ENCODE measurements at places on chromosomes 6 and 20. TPM values are rescaled to one million over a fixed set of nuclear protein-coding genes. Genes with fewer than 3 reads are reported as not detected.

GRCh38 chr6:150894935-150895552 lies 29.5 kb downstream of the MTHFD1L start:
- peak; percentile 54 for DNase-seq
- H3K4me1 ChIP-seq = peaks cover 9% of the 10 kb centered on the region
- H3K27ac ChIP-seq = peak overlapping the region; percentile 15
- no peaks in the 10 kb centered on the region for H3K36me3 ChIP-seq
- H3K4me3 ChIP-seq = no peak overlapping the region
- no peaks in the 10 kb centered on the region for H3K27me3 ChIP-seq

SPTLC3 gene
- total RNA-seq = 2.8 TPM

- H3K4me1 ChIP-seq = no peaks in the 10 kb centered on the region
- H3K4me3 ChIP-seq = peak overlapping the region; percentile 72
- peak overlapping the region; percentile 98 for H3K27ac ChIP-seq
- no peak for DNase-seq
These were observed 74.6 kb downstream of the OR2B2 start for GRCh38 chr6:27837625-27838057.

- no peaks in the 10 kb centered on the region for H3K4me1 ChIP-seq
- H3K36me3 ChIP-seq = no peaks in the 10 kb centered on the region
- H3K4me3 ChIP-seq = no peak overlapping the region
These were observed 377.5 kb downstream of the CDKAL1 start for GRCh38 chr6:20911712-20912111.

- peak overlapping the region; percentile 90 for H3K4me3 ChIP-seq
- H3K36me3 ChIP-seq = no peaks in the 10 kb centered on the region
- DNase-seq = no peak
- H3K27ac ChIP-seq = peak overlapping the region; percentile 98
- no peaks in the 10 kb centered on the region for H3K27me3 ChIP-seq
These were observed 1.7 kb downstream of the ASXL1 start for GRCh38 chr20:32359633-32360332.

DNA sequence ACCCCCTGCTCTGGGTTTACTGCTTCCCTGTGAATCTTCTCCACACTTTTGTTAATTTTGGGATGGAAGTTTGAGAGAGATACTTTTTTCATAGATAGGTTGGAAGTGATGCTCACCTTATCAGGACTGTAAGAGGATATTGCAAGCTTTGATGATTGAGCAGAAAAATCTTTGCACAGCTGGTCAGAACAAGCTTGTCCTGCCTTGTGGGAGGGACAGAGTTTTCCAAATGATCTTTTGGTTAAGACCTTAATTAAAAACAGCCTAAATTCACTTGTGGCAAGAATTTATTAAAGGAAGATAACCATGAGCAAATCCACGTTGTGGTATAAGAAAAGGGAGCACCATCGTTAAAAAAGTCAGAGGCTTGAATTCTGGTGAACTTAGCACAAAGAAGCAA lies 32.2 kb downstream of the E2F3 start:
- H3K4me1 ChIP-seq = no peaks in the 10 kb centered on the region
- DNase-seq = no peak
- no peaks in the 10 kb centered on the region for H3K36me3 ChIP-seq
- no peak overlapping the region for H3K4me3 ChIP-seq
- no peak overlapping the region for H3K27ac ChIP-seq

DNA sequence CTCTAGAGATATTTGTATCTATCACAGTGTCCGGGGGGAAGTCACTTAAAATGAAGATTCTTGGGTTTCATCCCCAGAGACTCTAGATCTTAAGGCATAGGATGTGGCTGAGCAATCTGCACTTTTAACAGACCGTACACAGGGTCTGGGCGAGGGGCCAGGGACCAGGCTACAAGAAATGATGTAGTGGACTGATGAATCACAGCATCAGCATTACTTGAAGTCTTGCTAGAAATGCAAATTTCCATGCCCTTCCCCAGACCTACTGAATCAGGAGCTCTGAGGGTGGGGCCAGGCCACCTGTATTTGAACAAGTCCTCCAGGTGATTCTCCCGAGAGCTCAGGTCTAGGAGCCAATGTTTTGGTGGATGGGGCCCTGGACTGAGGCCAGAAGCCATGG lies 168.4 kb downstream of the DOK5 start:
- DNase-seq = no peak
- H3K27ac ChIP-seq = no peak overlapping the region
- no peaks in the 10 kb centered on the region for H3K27me3 ChIP-seq
- no peak overlapping the region for H3K4me3 ChIP-seq

NKX2-2 gene
- total RNA-seq = not detected

WFDC5 gene
- not detected for total RNA-seq

SLC17A5 gene
- total RNA-seq = 11.8 TPM

DNAAF9 gene
- 13.4 TPM for total RNA-seq

SIGLEC1 gene
- total RNA-seq = 3.9 TPM

GRCh38 chr6:92433911-92434310 lies 985.4 kb downstream of the EPHA7 start:
- no peak overlapping the region for H3K4me3 ChIP-seq
- no peaks in the 10 kb centered on the region for H3K36me3 ChIP-seq
- DNase-seq = no peak
- no peak overlapping the region for H3K27ac ChIP-seq
- no peaks in the 10 kb centered on the region for H3K4me1 ChIP-seq
- no peaks in the 10 kb centered on the region for H3K27me3 ChIP-seq

NKX2-4 gene
- total RNA-seq = not detected

- no peaks in the 10 kb centered on the region for H3K27me3 ChIP-seq
- H3K27ac ChIP-seq = no peak overlapping the region
- H3K4me3 ChIP-seq = no peak overlapping the region
- no peak for DNase-seq
- H3K36me3 ChIP-seq = no peaks in the 10 kb centered on the region
These were observed 328.7 kb downstream of the UTRN start for GRCh38 chr6:144613859-144614258.

DNA sequence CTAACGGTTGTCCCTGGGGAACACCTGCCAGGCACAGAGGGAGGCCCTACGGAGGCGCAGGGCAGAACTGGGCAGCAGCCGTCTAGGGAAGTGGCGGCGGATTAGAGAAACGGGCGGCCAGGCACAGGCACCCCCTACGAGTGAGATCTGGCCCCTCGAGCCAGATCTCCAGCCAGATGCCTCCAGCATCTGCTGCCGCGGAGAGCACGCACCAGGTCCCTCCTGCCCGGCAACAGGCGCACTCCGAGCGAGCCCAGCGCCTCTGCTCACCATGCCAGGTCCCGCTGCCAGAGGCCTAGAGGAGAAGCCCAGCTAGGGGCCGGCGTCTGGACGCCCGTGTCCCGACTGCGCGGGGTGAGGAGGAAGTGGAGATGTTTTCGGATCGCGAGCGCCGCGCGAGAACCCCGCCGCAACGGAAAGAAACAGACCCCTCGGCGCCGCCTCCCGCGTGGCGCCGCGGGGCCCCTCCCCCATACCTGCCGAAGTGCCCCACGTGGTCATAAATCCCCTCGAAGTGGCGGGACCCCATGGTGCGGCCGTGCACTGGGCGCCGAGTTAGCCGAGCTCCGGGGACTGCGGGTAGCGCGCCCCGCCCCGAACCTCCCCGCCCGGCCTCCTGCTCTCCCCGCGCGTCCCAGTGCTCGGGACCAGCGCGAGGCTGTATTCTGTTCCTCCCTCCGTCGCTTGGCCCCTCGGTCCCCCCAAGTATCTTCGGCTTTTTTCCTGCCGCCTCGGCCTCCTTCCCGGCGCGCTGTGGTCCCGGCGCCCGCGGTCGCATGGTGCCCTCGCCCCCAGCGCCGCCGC lies at the start of gene SLC22A16:
Gene SLC22A16, minus strand, starts transcription at position 568 of the 804 bp plus-strand sequence. Its CDS starts 39 bp downstream, at position 529.
- no peaks in the 10 kb centered on the region for H3K36me3 ChIP-seq
- no peak within 1 kb of the TSS for H3K27ac ChIP-seq
- no peak for DNase-seq
- peak within 1 kb of the TSS; percentile 14 for H3K4me3 ChIP-seq
- no peaks in the 10 kb centered on the region for H3K4me1 ChIP-seq

GRCh38 chr6:140061110-140062042 lies 686.9 kb upstream of the CITED2 start:
- H3K4me3 ChIP-seq = no peak overlapping the region
- H3K27me3 ChIP-seq = no peaks in the 10 kb centered on the region
- H3K27ac ChIP-seq = peak overlapping the region; percentile 57
- no peaks in the 10 kb centered on the region for H3K36me3 ChIP-seq
- no peaks in the 10 kb centered on the region for H3K4me1 ChIP-seq

DNA sequence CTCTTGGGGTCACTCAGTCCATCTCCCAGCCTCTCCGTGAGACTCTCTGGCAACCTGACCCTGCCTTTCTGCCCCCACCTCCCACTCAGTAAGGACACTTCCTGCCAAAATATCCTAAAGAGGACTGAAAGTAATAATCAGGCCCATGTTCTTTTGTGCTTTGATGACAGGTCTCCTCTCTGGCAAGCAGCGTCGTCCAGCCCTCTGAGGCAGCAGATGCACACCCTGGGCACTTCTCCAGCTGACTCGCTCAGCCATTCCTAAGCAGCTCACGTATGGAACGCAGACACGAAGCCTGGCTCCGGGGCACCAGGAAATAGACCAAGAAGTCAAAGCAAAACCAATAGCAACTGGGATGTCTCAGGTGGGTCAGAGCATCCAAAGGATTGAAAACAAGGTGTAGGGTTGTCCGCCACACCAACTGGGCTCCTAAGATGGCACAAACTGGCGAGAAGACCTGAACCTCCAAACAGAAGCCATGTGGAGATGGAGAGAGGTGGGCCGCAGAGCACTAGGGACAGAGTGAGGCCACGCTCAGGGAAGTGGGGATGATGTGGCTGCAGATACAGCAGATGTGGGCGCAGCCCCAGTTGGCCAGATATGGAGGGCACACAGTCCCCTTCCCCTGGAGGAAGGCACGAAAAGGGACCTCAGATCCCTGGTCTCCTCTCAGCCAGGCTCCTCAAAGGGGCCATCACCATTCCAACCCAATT lies 99.3 kb downstream of the PRND start:
- no peaks in the 10 kb centered on the region for H3K36me3 ChIP-seq
- no peak for DNase-seq
- H3K27me3 ChIP-seq = no peaks in the 10 kb centered on the region

DNA sequence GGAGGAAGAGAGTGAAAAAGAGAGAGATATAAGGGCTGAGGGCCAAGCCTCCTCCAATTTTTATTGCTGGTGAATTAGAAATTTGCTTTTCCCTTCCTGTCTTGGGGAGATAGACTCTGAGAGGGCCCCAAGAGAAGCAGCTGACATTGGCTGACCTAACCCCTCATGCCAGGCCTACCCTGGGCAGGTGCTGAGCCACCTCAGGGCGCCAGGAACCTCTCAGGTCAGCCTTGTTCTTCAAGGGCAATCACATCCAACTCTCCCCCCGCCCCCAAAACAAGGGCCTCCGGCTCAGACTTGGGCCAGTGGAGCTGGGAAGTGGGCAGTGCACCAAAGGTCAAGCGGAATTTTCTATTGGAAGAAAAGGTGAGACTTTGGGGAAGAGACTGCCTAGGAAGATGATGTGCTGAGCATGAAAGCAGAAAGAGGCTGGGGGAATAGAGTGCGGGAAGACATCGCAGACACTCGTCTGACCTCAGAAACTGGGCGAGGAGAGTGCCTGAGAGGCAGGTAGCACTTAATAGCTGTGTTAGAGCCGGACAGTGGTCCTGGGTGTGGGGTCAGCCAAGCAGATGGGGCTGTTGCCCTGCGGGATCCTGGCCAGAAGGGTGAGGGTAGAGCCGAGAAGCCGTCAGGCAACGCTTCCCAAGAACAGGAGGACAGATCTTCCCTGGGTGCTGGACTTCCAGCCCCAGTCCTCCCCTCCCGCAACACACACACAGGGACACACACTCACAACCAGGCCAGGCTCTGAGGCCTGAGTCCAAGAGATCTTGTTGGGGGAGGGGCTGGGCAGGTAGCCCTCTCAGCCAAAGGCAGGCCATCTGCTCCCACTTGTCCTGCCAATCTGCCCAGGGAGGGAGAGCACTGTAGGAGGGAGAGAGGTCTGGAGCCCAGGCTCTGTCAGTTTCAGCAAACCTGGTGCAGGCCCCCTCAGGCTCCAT lies 3.7 kb upstream of the FASTKD5 start:
- no peak overlapping the region for H3K27ac ChIP-seq
- no peaks in the 10 kb centered on the region for H3K27me3 ChIP-seq
- DNase-seq = no peak
- peaks cover 14% of the 10 kb centered on the region for H3K4me1 ChIP-seq

DNA sequence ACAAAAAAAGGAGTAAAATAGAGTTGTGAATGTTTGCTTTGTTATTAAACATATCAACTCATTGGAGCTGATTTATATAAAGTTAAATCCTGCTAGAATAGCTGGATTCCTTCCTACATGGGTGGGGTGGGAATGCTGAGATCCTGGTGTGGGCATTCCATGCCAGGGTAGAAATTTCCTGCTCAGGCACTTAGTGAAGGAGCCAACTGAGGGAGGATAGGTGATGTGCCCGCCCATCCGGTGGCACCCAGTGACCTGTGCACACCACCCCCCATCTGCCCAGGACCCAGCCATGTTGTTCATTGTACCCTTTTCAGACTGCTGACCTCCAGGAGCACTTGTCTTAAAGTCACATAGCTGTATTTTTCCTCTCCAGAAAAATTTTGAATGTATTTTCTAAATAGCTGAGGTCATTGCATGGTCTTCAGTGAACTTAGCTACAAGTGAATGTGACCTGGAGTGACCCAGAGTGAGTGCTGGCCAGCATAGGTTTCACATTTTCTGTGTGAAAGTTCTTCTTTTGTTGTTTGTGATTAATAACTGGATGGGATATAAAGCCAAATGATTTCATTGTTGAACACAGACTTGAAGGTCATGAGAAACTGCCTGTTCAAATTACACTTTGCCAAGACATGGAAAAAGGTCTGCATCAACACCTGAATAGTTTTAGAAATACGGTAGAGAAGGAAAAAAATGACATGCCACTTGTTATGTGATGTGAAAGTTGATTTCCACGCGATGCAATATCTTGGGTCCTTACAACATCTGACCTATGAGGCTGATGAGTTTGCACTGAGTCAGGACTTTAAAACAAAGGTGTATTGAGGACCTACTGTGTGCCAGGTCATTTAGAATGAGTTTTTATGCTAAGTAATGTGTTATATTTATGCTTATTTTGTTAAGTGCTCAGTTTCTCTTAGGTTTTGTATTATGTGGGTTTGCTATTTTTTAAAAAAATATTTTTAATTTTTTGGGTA lies 77.2 kb downstream of the UTRN start:
- H3K4me3 ChIP-seq = no peak overlapping the region
- no peaks in the 10 kb centered on the region for H3K36me3 ChIP-seq
- no peak for DNase-seq

- H3K27ac ChIP-seq = peak overlapping the region; percentile 47
- H3K36me3 ChIP-seq = peaks cover 31% of the 10 kb centered on the region
- no peaks in the 10 kb centered on the region for H3K4me1 ChIP-seq
- H3K4me3 ChIP-seq = no peak overlapping the region
These were observed 71.0 kb downstream of the SSR1 start for GRCh38 chr6:7241709-7242645.

LZTS3 gene
- total RNA-seq = 25.9 TPM

FKBP1C gene
- total RNA-seq = 0.35 TPM

SLC52A3 gene
- 2.6 TPM for total RNA-seq

Data from right atrium auricular region (tissue), 2 donors.